T-helper 17 cell (primary cell): ENCODE measurements at places on chromosomes 2 and 18.

GRCh38 chr2:222982010-222982908, 69.7 kb upstream of the KCNE4 start:
- no peak for DNase-seq

DNA sequence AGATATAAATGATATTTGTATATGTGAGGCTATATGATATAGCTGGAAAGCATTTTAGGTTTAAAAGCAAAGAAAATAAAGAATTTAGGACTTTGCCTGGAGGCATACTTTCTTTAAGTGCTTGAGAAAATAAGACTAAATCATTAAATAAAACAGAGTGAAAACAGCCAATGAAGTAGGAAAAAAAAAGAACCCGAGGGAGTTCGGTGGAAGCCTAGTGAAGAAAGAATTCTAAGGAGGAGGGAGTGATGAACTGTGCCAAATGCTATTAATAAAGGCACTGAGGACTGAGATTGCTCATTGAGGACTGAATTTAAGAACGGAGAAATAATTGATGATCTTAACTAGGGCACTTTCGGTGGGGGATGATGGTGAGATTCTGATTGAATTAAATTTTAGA, 573.5 kb downstream of the DSC3 start:
- no peak for DNase-seq

- DNase-seq: no peak
Measured at GRCh38 chr2:177155631-177156030, 57.0 kb upstream of the HNRNPA3 start.

DNA sequence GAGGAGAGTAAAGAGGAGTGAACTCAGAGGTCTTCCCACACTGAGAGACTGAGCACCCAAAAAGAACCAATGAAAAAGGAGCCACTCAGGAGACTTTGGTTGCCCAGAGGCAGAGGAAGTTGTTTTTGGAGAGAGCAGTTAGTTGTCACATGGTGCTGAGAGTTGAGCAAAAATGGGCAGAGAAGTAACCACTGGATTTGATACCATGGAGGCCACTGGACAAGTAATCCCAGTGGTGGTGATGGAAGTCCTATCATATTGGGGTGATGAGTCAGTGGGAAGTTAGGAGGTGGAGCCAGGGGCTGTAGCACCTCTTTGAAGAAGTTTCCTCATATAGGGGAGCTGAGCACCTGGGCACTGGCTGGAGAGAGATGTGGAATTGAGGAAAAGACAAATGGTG, 235.8 kb downstream of the TPGS2 start:
- DNase-seq: no peak

DNA sequence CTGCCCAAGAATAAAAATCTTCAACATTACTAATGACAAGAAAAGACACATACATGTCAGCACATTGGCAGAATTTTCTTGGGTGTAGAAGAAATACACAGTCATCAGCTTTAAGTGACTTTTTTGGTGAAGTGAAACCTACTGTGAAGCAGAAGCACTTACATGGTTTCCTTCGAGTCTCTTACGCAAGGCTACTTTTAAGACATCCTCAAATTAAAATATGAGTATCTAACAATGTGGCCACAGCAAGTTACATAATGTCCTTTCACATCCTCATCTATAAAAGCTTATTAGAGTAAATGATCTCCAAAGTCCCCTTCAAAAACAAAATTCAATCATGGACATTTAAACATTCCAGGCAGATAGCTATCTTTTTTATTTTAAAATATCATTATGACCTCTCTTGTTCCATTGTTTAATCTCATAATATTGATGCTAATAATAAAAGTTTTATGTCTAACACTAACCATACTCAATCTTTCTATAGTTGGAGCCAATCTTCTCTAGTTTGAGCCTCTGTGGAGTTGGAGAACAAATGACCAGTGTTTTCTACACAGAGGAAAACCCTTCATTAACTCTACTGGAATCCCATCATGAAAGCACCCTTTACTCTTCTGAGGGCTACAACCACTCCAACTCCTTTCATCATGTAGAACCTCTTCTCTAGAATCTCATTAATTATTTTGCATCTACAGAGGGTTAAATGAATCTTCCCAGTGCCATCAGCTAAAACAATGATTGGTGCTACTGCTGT, 182.2 kb upstream of the ZFP36L2 start:
- no peak for DNase-seq

DNA sequence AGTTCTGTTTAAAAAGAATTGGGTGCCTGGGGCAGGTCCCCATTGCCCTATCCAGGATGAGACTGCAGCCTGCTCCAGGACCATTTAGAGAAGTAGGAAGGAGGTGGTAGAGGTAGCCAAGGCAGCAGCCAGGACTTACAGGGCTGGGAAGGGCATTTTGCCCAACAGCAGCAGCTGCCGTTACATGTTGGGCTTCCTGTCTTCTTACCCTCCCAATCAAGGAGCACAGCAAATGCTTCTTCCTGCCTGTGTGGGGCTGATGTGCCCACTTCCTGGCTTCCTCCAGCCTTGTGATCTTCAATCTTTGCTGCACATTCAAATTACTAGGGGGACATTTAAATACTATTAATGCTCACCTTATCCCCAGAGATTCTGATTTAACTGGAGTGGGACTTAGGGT, 112.0 kb downstream of the QPCT start:
- no peak for DNase-seq

- no peak for DNase-seq
Measured at GRCh38 chr2:18910843-18911242, 321.5 kb upstream of the NT5C1B start.

- DNase-seq: no peak
Measured at GRCh38 chr18:62172298-62172697, 14.6 kb downstream of the PIGN start.

DNA sequence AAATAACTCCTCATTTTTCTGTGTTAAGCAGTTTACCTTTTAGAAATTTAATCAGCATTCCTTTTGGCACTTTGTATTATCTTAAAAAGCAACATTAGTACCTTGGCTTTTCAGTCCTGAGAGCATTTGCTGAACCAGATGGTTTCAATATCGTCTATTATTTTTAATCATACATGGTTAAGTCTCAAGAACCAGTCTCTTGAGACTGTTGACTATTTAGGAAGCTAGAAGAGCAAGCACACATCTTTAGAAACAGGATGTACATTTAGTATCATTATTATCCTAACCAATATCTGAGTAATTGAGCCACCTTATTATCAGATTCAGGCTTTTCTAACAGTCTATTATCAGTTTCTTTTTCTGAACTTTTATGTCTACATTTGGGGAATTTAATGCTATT, 28.2 kb upstream of the ZEB2 start:
- DNase-seq: no peak

DNA sequence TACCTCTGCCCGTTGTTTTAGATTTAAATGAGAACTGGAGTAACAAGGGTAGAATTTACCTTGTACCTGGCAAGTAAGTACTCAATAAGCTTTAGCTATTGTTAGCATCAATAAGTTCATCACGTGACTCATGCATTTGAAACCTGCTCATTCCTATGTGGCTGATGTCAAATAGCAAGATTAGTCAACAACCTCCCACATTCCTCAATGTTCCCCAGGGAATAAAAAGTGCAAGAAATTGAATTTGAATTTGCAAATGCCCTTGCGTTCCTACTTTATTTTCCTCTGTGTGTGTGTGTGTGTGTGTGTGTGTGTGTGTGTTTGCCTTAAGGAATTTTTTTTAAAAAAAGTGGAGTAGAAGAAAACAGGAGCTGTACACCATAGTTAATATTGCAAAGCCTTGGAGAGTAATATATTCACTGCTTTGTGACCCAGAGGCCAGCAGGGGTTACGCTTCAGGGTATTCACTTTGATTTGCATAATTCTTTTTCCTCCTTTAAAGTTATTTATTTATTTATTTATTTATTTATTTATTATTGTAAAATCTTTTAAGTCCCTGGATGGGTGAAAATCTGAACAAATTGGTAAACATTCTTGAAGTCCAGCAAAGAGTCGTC, 43.9 kb upstream of the DNAH7 start:
- DNase-seq: no peak

DNA sequence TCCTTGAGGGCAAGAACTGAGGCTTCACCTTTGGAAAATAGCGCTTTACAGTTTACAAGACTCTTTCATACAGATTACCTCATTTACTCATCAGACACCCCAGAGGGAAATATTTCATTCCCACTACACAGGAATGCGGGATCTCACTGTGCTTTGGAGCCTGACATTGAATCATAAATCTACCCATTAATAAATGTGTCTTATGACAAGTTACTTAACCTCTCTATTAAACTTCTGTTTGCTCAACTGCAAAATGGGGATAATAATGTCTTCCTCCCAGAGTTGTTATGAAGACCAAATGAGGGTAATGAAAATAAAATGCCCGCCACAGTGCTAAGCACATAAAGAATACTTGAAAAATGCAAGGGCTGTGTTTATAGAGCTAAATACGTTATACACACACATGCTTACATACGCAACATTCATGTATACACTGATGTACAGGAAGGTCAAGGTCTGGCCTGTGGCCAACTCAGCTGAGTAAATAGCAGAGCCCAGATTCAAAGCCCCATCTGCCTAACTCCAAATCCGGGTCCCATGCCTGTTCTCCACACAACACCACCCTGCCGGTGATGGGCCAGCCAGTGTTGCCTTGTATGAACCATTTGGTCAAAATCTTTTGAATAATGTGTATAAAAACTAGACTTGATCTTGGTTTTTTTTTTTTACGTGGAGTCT, 77.8 kb upstream of the STPG4 start:
- no peak for DNase-seq

- DNase-seq: no peak
Measured at GRCh38 chr2:237480556-237480955, 6.5 kb upstream of the MLPH start.

DNA sequence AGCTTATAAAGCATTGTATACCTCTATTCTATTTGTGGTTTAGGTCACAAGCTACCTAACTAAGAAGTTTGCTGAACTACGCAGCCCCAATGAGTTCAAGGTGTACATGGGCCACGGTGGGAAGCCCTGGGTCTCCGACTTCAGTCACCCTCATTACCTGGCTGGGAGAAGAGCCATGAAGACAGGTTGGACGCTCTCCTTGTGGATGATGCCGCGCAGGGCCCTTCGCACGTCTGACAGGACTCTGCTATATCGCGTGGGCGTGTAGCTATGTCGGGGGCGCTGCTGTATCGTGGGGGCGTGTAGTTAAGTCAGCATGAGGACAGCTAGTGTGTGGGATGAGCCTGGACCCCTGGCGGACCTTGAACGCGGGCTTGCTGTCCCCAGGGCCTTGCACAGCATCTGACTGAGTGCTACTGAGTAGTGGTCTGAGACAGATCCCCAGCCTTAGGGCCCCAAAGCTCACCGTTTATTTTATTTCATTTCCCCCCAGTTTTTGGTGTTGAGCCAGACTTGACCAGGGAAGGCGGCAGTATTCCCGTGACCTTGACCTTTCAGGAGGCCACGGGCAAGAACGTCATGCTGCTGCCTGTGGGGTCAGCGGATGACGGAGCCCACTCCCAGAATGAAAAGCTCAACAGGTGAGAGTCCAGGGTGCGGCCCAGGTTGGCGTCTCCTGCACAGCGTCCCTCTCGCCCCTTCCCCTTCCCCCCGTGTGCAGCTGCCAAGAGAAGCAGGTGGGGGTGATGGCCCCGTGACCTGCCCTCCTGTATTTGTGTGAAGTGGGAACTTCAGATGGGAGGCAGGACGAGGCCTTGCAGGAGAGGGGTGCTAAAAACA, 15.6 kb upstream of the CNDP1 start:
- DNase-seq: no peak

DNA sequence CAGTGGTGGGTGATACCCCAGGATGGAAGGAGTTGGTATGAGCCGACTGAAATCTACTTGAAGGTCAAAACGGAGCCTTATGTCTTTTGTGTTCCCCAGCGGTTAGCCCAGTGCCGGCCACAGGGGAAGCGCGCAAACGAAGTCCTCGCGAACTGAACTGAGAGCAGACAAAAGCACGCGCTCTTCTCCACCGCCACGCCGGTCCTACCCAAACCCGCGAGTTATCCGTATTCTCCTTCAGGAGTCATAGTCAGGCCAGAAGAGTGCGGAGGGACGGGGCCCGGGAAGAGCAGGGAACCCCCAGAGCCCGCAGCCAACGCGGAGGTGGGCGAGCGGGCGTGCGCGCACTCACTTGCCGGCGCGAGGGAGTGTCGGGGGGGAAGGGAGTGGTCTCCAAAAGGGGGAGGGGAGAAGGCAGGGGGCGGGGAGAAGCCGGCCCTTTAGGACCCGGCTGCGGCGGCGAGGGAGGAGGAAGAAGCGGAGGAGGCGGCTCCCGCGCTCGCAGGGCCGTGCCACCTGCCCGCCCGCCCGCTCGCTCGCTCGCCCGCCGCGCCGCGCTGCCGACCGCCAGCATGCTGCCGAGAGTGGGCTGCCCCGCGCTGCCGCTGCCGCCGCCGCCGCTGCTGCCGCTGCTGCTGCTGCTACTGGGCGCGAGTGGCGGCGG, at the start of gene IGFBP2:
IGFBP2 (plus strand) TSS at position 469 of the 664 bp plus-strand sequence; CDS start at position 573, 104 bp downstream.
- DNase-seq: no peak

DNA sequence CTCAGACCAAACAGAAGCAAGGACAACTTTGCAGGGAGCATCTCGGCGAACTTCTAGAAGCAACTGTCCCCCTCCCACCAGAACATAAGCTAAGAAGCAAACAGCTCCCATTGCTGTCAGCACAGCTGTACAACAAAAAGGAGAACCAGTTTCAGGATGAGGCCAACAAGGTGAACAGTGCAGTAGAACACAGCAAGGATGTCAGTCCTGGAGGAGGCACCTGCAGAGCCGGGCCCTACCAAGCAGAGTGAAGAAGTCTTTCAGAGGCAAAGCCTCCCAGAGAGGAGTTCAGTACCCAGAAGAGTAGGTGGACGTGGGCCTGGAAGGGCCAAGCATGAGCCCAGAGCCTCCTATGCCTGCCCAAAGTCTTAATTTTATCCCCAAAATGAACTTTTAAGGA, 1.0 kb downstream of the PASK start:
- DNase-seq: no peak
